CD4-positive, alpha-beta T cell treated with Interleukin-17A for 1 hour (primary cell): ENCODE measurements at places on chromosomes 12 and 14.

GRCh38 chr14:102693006-102693755 lies 84.1 kb upstream of the TRAF3 start:
- no peak for DNase-seq

DNA sequence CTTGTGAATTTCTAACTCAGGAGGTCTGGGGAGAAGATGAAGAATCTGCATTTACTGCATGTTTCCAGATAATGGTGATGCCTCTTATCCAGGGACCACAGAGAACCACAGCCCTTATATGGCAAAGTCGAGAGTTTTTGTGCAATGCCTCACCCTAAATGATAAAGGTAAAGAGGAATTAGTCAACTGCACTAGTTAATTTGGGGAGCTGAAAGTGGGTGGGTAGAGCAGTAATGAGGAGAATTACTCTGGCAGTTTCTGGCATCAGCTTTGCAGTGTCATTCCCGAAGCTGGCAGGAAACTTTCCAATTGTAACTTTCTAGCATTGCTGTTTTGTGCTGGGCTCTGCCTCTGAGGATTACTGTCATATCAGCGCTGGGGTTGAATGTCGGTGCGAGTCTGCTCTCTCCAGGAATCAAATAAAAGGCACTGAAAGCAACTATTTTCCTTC lies 10.3 kb downstream of the EGLN3 start:
- DNase-seq, result no peak

- no peak for DNase-seq
Measured at GRCh38 chr14:24535737-24536136, 27.7 kb upstream of the CMA1 start.

DNA sequence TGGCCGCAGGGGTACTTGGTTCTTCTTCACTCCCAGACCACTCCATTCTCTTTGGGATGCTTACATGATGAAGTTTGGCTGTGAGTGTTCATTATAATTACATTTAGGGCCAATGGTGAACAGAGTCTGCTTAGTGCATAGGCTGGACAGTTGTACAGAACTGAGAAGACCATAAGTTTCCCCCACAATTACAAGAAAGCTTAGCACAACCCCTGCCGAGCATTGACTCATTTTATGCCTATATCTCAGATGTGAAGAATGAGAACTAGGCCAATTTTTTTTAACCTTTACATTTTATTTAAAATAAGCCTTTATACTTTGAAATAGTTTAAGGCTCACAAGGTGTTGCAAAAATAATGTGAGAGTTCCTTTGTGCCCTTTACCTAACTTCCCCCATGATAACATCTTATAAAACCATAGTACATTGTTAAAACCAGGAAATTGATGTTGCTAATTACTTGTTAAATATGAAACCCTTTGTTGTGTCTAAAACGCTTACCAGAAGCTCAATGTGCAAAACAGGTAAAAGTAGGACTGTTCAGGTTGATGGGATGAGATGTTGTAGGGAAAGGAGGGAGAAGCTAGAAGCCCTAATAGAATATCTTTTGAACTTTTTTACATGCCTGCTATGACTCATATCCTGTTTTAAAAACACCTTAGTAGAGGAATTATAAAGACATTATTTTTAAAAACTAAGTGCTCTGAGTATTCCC lies 47.2 kb downstream of the ALDH1L2 start:
- peak; percentile 23 for DNase-seq

DNA sequence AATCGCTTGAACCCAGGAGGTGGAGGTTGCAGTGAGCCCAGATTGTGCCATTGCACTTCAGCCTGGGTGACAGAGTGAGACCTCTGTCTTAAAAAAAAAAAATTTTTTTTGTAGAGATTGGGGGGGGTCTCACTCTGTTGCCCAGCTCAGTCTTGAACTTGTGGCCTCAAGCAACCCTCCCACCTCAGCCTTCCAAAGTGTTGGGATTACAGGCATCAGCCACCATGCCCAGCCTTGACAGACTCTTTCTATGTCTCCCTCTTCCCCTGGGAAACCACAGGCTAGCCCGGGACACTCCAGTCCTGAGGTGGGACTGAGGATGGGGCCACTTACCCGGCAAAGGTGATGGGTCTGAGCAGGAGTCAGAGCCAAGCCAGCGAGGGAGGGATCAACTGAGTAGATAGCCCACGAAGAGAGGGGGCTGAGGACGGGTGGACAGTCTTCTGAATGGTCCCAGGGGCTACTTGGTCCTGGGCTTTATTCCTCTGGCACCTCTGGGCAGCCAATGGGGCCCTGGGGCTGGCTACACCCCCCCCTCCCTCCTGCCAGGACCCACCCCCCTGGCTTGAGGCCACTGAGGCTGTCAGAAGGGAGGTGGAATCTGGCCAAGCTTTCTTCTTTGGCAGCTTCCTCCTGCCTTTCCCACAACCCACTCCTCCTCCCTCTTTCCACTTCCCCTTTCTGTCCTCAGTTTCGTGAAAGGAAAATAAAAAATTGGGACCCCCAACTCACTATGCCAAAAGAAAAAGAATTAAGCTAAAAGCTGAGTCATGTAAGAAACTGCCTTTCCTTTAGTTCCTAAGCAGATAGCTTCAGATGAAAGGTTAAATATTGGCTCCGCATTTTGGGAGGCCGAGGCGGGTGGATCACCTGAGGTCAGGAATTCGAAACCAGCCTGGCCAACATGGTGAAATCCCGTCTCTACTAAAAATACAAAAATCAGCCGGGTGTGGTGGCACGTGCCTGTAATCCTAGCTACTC lies at the start of gene SDS:
Gene SDS, minus strand, starts transcription at position 453 of the 981 bp plus-strand sequence. CDS start 4,179 bp downstream, outside the sequence.
- DNase-seq, result no peak

- no peak for DNase-seq
Measured at GRCh38 chr12:68447797-68448260, 115.7 kb upstream of the MDM1 start.

DNA sequence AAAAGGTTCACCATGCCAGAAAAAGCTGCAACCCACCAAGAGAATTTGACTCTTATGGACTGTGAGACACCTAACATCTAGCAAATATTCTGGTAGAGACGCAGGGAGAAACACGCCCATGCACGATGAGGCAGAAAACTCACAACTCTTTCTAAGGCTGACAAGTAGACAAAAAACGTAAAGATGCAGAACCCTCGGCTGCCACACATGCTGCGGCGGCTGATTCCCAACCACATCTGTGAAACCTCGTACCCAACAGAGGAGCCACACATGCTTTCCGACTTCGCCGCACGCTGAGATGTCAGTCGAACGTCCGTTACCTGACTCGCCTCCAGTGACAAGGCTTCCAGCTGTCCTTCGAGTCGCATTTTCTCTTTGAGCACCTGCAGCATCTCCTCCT lies 21.8 kb downstream of the GOLGA3 start:
- no peak for DNase-seq

GRCh38 chr12:54195737-54196347 lies 7.1 kb upstream of the SMUG1 start:
- no peak for DNase-seq

GRCh38 chr14:105414456-105415371 lies 4.9 kb upstream of the MTA1 start:
- peak; percentile 59 for DNase-seq

- DNase-seq, result no peak
Measured at GRCh38 chr12:104975587-104976343, 10.4 kb upstream of the NOPCHAP1 start.

GRCh38 chr12:71599210-71599609 lies 64.4 kb downstream of the ZFC3H1 start:
- DNase-seq, result no peak

DNA sequence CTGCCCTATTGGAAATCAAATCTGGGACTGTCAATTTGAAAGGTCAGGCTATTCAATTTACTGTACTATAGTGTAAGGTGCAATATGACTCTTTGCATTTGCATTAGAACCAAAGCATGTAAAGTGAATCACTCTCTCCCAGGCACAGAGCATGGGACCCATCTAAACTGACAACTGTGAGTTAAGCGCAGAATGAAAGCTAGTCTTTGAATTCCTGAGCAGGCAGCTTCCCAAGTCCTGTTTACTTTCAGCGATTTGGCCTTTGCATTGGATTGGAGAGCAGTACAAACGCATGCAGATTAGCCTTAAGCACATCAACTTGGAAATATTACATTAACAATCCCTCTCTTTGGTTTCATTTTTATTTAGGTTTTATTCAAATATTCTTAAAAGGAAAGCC lies 74.6 kb downstream of the RERG start:
- DNase-seq, result no peak

- DNase-seq, result no peak
Measured at GRCh38 chr14:68331991-68332390, 460.9 kb downstream of the ZFP36L1 start.

GRCh38 chr14:100979780-100980179 lies 76.3 kb upstream of the RTL1 start:
- DNase-seq, result no peak

DNA sequence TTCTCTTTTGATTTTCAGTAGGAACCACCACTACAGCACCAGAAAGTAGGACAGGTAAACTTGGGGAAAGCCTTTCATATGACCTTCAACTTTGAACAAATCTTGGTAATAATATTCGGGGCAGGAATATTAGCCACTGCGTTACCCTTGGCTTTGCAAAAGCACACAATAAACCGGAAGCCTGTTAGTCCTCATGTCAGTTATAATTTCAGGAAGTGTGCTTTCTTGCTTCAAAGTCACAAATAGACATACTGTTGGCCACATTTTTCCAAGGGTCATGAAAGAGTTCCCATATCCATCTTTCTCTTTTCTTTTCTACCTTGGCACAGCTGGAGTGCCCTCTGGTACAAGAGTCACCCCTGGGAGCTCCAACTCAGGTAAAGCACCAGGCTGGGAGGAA lies 167.2 kb upstream of the CNTN1 start:
- DNase-seq, result no peak

- no peak for DNase-seq
Measured at GRCh38 chr14:89881839-89882238, 72.7 kb downstream of the EFCAB11 start.

DNA sequence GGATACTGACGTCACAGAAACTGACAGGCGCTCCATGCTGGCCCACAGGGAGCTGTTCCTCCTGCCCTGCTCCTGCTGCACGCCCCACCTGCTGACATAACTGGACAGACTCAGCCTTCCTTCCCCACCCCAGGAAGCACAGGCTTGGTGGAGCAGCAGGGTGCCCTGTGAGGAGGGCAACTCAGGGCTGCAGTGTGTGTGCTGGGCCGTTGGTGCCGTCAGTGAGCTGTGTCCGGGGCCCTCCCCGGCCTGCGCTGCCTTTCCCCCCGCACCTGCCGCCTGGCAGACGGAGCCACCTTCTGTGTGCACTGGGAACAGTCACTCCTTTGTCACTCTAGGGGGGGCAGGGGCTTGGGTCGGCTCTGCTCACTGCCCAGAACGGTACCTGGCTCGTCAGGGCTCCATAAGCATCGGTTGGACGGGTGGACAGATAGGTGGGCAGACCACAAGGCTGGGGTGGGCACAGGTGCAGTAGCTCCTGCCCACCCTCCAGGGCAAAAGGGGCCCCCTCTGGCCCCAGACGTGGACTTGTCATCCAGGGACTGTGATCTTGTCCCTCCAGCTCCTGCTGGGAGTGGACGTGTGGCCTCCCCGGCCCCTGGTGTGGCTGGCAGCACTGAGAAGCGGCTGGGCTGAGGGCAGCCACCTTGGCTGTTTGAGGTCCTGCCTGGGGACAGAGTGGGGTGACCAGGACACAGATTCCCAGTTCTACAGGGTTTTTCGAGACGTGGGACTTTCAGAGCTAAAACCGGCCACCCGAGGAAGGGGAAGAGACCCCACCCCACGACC lies 32.8 kb downstream of the FBRSL1 start:
- DNase-seq, result no peak

DNA sequence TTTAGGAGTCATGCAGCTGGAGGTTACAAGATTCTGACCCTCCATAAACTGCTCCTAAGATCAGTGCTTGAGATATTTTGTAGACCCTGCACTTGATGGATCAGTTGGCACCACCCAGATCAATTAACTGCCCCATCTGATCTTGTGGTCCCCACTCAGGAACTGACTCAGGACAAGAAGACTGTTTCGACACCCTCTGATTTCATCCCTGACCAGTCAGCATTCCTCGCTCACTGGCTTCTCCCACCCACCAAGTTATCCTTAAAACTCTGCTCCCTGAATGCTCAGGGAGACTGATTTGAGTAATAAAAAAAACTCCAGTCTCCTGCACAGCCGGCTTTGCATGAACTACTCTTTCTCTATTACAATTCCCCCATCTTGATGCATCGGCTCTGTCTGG lies 360.2 kb downstream of the GALC start:
- DNase-seq, result no peak

- DNase-seq, result no peak
Measured at GRCh38 chr12:70798016-70798783, 122.3 kb downstream of the PTPRR start.

DNA sequence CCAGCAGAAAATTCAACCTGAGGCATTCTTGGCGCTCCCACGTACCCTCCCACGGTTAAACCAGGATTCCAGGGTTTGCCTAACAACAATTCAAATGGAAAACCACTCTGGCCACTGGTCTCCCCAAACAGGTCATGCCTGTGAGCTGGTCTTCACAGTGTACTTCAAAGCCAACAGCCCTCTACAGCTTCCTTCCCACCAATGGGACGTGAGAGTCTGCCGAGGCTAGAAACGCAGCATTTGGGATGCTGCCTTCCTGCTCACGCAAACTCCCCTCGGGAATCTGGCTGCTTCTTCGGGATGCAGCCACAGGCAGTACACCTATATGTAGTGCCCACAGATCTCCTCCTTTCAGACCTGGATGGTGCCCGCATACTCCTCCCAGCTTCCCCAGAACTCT lies 149.1 kb downstream of the KLHL28 start:
- no peak for DNase-seq

GRCh38 chr14:26429205-26429604 lies 168.6 kb downstream of the NOVA1 start:
- no peak for DNase-seq

DNA sequence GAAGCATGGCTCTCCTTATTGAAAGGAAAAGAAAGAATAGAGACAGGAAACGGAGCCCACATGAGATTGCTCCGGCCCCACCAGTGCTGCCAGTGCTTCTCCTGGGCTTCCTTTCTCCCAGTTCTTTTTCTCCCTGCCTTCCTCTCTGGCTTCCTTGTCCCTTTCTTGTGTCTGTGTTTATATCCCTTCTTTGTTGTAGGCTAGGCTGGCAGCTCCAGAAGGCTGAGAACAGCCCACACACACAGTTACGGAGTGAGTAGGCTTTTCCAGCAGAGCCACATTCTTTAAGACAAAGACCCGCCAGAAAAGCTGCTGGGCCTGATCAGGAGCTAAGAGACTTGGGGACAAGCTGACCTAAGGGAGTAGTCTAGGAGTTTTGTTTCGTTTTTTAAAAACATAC lies 13.0 kb downstream of the CIPC start:
- DNase-seq, result no peak

DNA sequence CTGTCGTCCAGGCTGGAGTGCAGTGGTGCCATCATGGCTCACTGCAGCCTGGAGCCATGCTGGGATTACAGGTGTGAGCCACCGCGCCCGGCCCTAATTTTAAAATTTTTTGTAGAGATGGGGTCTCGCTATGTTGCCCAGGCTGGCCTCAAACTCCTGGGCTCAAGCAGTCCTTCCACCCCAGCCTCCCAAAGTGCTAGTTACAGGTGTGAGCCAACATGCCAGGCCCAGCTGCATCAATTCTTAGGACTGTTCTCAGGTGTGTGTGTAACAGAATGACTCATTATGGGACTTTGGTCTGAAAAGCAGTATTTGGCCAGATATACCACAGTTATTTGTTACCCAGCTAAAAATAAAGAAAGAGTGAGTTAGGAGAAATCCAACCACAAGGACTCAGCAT lies 17.4 kb downstream of the LETMD1 start:
- no peak for DNase-seq

- DNase-seq, result no peak
Measured at GRCh38 chr14:105929327-105930081, 403.1 kb downstream of the TMEM121 start.
